ENCODE measurements at places on chromosomes 11 and 22. TPM values are rescaled to one million over a fixed set of nuclear protein-coding genes. Genes with fewer than 3 reads are reported as not detected.

TPBGL gene
- not detected for total RNA-seq

GRCh38 chr11:66459138-66459778 lies 7.4 kb upstream of the PELI3 start:
- H3K27me3 ChIP-seq: peaks cover 9% of the 10 kb centered on the region
- no peak overlapping the region for H3K4me3 ChIP-seq
- H3K4me1 ChIP-seq: no peaks in the 10 kb centered on the region
- H3K27ac ChIP-seq: no peak overlapping the region

KRTAP5-2 gene
- total RNA-seq: not detected

ZP1 gene
- 5.3 TPM for total RNA-seq

FOLR2 gene
- not detected for total RNA-seq

GRCh38 chr11:63229815-63230214 lies 13.6 kb downstream of the SLC22A25 start:
- H3K27ac ChIP-seq: no peak overlapping the region
- H3K27me3 ChIP-seq: no peaks in the 10 kb centered on the region
- DNase-seq: no peak
- H3K36me3 ChIP-seq: no peaks in the 10 kb centered on the region

DNA sequence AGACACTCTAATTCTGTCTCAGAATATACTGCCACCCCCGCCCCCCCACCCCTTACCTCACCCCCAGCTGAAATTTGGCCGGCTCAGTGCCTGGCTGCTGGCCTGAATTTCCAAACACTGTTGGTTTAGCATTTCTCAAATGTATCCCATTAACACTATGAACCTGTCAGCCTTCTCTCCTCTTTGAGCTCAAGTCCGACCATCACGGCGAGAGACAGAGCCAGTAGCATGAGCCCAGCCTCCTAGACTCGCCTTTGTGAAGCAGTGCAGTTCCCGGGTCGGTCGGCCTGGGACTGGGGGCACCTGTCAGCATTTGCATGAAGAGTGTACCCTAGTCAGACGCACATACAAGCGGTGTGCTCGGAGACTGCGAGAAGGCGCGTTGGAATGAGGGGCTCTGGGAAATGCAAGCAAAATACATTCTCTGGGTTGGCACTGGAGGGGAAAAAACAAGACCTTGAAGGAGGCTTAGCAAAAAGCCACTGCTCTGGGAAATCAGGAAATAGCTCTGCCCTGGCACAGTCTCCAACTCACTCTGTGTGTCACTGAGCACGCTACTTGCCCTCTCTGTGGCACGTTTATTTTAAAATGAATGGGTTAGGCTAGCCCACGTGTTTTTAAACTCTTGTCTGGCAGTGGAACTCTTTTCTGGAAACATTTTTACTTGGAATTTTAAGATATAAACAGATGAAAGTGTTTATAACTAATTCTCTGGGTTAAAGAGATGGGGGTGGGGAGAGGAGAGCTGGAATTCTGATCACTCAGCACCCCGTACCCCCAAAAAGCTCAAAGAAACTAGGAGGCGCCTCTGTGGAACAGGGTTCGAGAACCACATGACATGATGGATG lies 108.3 kb downstream of the TIMP3 start:
- no peak for DNase-seq
- no peaks in the 10 kb centered on the region for H3K4me1 ChIP-seq
- peaks cover 35% of the 10 kb centered on the region for H3K27me3 ChIP-seq
- H3K4me3 ChIP-seq: no peak overlapping the region
- H3K36me3 ChIP-seq: no peaks in the 10 kb centered on the region
- no peak overlapping the region for H3K27ac ChIP-seq

DBX1 gene
- total RNA-seq: not detected

CALCB gene
- total RNA-seq: not detected

ZDHHC24 gene
- 27.3 TPM for total RNA-seq

DNA sequence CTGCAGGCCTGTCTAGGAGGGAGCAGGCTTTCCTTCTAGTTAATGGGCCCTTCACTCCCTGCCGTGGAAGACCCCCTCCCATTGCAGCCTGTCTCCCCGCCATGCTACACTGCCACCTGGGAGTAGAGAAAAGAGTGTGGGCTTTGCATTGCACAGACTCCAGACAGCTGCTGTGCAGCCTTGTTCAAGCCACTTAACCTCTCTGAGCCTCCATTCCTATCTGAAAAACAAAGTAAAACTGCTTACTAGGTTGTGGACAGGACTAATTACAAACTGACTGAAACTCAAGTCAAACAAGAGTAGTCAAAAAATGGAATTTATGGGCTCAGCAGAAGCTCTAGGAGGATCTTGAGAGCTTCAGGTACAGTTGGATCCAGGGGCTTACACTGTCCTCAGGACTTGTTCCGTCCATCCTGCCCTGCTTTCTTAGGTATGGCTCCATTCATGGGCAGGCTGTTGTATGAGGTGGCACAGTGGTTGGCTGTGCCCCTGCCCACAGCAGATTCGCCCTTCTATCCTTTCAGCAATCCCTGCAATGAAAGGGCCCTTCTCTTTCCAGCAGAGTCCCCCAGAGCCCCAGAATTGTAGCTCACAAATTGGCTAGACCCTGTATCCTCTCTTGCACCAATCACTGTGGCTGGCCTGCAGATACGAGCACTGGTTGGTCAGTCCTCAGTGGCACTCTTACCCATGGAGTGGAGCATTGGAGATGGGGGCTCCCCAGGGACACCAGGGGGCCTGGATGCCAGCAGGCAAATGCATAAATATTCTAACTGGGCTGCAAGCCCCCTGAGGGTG lies 19.6 kb downstream of the PRDM11 start:
- no peak overlapping the region for H3K4me3 ChIP-seq
- H3K27me3 ChIP-seq: no peaks in the 10 kb centered on the region
- peaks cover 9% of the 10 kb centered on the region for H3K4me1 ChIP-seq
- no peak overlapping the region for H3K27ac ChIP-seq
- no peak for DNase-seq

FGF19 gene
- total RNA-seq: not detected

DNA sequence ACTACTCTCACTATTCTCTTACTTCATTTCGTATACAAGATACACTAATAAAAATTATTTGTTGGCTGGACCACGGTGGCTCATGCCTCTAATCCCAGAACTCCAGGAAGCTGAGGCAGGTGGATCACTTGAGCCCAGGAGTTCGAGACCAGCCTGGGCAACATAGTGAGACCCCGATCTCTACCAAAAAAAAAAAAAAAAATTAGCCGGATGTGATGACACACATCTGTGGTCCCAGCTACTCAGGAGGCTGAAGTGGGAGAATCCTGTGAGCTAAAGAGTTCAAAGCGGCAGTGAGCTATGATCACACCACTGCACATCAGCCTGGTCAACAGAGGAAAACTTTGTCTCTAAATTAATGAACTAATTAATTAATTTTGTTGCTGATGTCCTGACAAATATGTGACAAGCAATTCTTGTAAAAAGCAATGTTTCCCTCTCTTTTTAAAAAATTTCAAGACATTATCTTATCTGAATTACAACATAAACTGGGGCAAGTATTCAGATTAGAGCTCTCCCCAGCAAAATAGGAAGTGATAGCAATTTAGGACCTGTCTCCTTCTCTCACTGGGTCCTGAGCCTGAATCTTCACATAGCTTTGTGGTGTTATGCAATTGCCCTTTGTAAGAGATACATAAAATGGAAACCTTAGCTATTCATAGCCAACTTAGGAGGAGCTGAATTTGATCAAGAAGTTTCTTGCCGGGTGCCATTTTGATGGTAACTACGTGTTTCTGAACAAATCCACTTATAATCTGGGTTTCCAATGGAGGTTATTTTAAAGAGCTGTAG lies 17.6 kb upstream of the TMA7B start:
- DNase-seq: no peak
- peaks cover 18% of the 10 kb centered on the region for H3K27me3 ChIP-seq
- no peaks in the 10 kb centered on the region for H3K4me1 ChIP-seq
- no peak overlapping the region for H3K4me3 ChIP-seq
- no peak overlapping the region for H3K27ac ChIP-seq
